ENCODE measurements at places on chromosomes 3 and 15. TPM values are rescaled to one million over a fixed set of nuclear protein-coding genes. Genes with fewer than 3 reads are reported as not detected.

GRCh38 chr3:156611870-156612494 is 57.1 kb upstream of the SSR3 start:
- no peak for DNase-seq

- DNase-seq, result no peak
Measured at GRCh38 chr3:141486496-141486745, 406 bp upstream of the RASA2 start.

- DNase-seq, result no peak
Measured at GRCh38 chr3:66633402-66634381, 132.9 kb upstream of the LRIG1 start.

GRCh38 chr3:139202226-139202958 is 141.4 kb upstream of the MRPS22 start:
- DNase-seq, result no peak

- DNase-seq, result no peak
Measured at GRCh38 chr15:44207643-44208042, 12.6 kb upstream of the FRMD5 start.

DNA sequence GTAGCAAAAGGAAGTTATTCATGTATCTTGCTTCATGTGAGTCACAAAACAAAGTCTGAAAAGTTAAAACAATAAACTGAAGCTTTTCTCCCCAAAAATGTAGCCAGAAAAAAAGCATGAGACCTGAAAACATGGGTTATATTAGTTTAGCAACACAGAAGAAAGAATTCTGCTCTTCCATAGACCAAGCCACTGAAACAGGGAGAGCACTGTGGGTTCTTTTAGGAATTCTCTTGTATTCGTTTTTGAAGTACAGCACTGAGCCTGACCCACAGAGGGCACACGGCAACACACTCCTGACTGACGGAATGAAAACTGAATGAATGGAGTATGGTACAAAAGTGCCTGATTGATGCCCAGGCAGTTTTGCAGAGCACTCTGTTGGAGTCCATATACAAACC is 66.6 kb downstream of the TM4SF4 start:
- DNase-seq, result no peak

GRCh38 chr3:100518244-100518643 is 25.8 kb downstream of the TMEM45A start:
- no peak for DNase-seq

The SPPL2A gene
- total RNA-seq, result 107 TPM

The ZNF501 gene
- total RNA-seq, result 1.8 TPM
